ENCODE measurements at places on chromosomes 7 and 10.

GRCh38 chr7:131047651-131048304 lies 279.9 kb upstream of the MKLN1 start:
- H3K27me3 ChIP-seq = no peaks in the 10 kb centered on the region
- no peaks in the 10 kb centered on the region for H3K4me1 ChIP-seq
- no peak overlapping the region for H3K4me3 ChIP-seq
- no peak for DNase-seq
- 0 out of 2 replicates have a peak, but pooled peaks cover 7% of the 10 kb centered on the region for H3K36me3 ChIP-seq

DNA sequence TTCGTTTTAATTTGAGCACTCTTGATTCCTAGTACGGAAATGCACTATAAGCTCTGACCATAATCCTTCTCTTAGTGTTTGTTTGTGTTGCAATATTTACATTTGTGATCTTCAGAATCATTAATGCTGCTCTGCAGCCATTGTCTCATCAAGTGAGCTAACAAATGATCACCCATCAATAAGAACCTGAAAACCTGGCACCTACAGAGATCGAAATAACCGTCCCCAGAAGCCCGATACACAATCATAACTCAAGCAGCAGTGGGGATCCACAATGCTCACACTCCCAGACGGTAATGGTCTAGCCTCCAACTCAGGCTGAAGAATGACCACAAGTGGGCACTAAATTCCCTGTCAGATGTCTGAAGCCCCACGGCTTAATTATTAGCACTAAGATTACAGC lies 156.0 kb upstream of the NFE2L3 start:
- no peak overlapping the region for H3K4me3 ChIP-seq
- H3K4me1 ChIP-seq = no peaks in the 10 kb centered on the region
- H3K36me3 ChIP-seq = no peaks in the 10 kb centered on the region
- no peaks in the 10 kb centered on the region for H3K27me3 ChIP-seq
- DNase-seq = no peak

DNA sequence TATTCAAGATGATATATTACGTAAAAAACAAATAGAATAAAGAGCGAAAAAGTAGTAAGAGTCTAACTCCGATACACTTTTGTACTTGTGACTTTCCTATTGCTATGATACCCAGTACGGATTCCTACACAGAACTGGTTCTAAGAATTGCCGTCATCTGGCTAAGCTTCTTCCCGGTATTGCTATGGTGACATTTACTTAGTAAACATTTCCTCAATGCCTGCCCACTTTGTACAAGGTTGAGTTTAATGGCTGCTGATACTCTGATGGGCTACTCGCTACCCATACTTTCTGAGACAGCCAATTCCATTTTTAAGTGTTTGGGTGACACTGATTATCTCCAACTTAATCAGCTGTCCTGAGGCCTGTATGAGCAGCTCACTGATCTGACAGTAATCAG lies 55.6 kb downstream of the OSBPL3 start:
- no peak for DNase-seq
- no peak overlapping the region for H3K27ac ChIP-seq
- no peaks in the 10 kb centered on the region for H3K27me3 ChIP-seq

GRCh38 chr7:84122582-84123360 lies 71.8 kb downstream of the SEMA3A start:
- H3K4me3 ChIP-seq = no peak overlapping the region
- H3K4me1 ChIP-seq = no peaks in the 10 kb centered on the region
- no peaks in the 10 kb centered on the region for H3K27me3 ChIP-seq
- no peaks in the 10 kb centered on the region for H3K36me3 ChIP-seq
- no peak overlapping the region for H3K27ac ChIP-seq
- DNase-seq = no peak

GRCh38 chr7:38658921-38659320 lies 27.7 kb upstream of the AMPH start:
- H3K4me3 ChIP-seq = no peak overlapping the region
- no peaks in the 10 kb centered on the region for H3K4me1 ChIP-seq
- DNase-seq = no peak
- H3K36me3 ChIP-seq = no peaks in the 10 kb centered on the region

DNA sequence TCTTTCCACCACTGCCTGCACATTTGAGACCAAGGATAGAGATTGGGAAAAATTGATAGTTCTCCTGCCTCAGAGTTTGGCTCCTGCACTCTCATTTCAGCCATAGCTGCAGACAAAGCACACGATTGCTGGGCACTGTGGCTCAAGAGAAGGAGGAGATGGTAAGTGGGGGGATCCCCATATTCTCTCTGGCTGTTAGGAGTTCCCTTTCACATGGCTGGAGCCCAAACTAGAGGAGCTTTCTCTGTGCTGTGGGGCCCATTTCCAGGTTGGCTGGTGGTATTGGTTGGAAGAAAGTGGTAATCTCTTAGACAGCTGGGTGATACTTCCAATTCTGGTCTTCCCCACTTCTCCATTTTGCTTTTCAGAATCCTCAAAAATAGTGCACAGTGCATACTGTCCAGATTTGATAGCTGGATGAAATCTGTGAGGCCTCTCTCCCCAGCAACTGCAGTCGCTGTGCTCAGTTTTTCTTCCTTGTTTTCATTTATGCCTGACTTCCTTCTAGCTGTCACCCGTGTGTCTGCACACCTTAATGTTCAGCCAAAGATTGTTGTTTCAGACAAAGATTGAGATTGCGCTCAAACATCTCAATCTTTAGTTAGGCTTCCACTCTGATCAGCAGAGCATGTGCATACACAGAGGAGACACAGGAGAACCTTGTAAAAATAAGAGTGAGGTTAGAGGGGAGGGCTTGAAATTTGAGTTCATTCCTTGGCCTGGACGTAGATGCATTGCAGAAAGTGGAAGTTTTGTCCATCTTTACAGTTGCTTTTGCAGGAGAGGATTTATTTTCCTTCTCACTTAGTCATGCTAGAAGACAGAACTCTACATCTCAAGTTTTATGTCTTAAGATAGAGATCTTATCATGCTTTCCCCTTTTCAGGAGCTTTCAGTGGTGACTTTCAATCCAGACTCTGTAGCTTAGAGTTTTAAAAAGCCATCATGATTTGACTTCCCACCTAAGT lies 28.6 kb downstream of the RABGEF1 start:
- peaks cover 24% of the 10 kb centered on the region for H3K36me3 ChIP-seq
- no peaks in the 10 kb centered on the region for H3K4me1 ChIP-seq
- H3K27ac ChIP-seq = no peak overlapping the region
- H3K4me3 ChIP-seq = no peak overlapping the region
- no peaks in the 10 kb centered on the region for H3K27me3 ChIP-seq
- DNase-seq = no peak

DNA sequence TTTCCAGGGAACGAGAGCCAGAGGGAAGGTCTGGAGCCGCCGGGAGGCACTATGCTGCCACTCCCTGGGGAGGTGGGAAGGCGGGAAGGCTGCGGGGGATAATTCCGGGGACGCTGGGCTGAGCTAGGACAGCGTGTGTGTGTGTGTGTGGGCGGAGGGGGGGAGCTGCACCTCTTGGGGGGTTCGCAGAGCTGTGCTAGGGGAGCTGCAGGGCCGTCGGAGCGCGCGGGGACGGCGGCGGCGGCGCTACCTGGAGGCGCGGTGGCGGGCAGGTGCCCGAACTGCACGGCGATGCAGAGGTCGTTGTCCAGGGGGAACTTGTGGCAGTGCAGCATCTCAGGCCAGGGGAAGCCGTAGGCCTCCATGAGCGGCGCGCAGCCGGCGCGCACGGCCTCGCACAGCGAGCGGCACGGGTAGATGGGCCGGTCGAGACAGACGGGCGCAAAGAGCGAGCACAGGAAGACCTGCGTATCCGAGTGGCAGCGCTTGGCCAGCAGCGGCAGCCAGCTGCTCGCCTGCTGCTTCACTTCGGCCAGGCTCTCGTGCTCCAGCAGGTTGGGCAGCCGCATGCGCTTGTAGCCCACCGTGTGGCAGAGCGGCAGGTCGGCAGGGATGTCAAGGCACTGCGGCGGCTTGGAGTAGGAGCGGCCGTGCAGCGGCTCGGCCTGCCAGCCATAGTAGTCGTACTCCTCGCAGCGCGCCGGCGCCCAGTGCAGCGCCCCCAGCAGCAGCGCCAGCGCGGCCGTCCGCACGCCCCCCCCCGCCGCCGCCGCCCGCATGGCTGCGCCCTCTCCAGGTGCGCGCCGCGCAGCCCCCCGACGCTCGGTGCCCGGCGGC lies 526 bp downstream of the SFRP5 start:
- peak overlapping the region; percentile 13 for H3K4me3 ChIP-seq

DNA sequence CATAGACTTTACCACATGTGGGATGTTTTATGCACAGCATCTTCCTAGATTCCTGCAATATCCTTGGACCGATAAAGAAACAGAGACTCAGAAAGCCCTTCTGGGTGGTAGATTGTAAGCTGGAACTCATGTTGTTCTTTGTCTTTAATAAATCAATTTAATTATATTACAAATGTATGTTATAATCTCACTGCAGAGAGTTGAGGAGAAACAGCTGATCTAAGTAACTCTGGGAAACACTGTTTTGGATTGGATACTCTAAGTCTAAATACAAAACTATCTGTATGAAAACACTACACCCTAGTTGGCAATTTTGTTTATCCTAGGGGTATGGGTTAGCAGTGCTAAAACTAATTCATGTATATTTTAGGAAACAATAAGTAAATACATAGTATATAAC lies 1015.2 kb downstream of the XPNPEP1 start:
- H3K4me3 ChIP-seq = no peak overlapping the region
- no peak for DNase-seq
- no peaks in the 10 kb centered on the region for H3K36me3 ChIP-seq
- no peak overlapping the region for H3K27ac ChIP-seq
- no peaks in the 10 kb centered on the region for H3K4me1 ChIP-seq
- peaks cover 24% of the 10 kb centered on the region for H3K27me3 ChIP-seq

DNA sequence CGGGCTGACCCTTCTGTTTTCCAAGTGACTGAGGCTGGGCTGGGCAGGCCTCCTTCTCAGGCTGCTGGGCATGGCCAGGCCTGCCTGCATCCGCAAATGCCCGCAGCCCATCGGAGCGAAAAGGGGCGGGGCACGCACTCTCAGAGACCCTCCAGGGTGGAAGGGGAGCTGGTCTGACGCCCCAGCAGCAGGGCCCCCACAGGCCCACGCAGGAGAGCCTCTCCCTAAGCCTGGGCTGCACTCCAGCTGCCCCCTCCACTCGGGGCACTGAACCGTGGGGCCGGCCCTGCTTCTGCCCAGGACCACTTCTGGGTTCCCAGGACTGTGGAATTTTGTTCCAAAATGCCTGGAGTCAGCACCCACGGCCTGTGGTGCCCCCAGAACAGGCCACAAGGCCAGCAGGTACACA lies 9.3 kb downstream of the ADAP1 start:
- DNase-seq = peak; percentile 70
- peaks cover 5% of the 10 kb centered on the region for H3K36me3 ChIP-seq
- peaks cover 35% of the 10 kb centered on the region for H3K4me1 ChIP-seq
- H3K27ac ChIP-seq = peak overlapping the region; percentile 94

GRCh38 chr7:105191331-105191730 lies 177.3 kb downstream of the KMT2E start:
- H3K36me3 ChIP-seq = no peaks in the 10 kb centered on the region
- H3K4me3 ChIP-seq = no peak overlapping the region
- no peak overlapping the region for H3K27ac ChIP-seq
- no peaks in the 10 kb centered on the region for H3K27me3 ChIP-seq
- no peak for DNase-seq
- peaks cover 24% of the 10 kb centered on the region for H3K4me1 ChIP-seq

- H3K36me3 ChIP-seq = no peaks in the 10 kb centered on the region
- no peak overlapping the region for H3K4me3 ChIP-seq
- H3K4me1 ChIP-seq = no peaks in the 10 kb centered on the region
- no peaks in the 10 kb centered on the region for H3K27me3 ChIP-seq
Measured at GRCh38 chr10:49645871-49646870, 32.3 kb downstream of the CHAT start.

DNA sequence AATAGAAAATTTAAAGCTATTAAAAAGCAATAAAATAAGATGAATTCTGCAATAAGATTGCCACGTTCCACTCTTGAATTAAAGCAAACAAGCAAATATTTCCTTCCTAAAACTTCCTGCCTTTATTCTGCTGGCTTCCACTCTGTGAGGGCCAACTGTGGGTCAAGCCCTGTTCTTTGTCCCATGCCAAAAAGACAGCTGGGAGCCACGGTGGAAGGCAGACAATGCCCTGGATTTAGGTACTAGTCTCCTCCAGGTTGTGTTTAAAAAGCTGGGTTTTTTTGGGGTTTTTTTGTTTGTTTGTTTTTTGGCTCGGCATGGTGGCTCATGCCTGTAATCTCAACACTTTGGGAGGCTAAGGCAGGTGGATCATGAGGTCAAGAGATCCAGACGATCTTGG lies 39.1 kb downstream of the LRRTM3 start:
- no peak for DNase-seq
- no peak overlapping the region for H3K27ac ChIP-seq
- no peaks in the 10 kb centered on the region for H3K4me1 ChIP-seq
- H3K4me3 ChIP-seq = no peak overlapping the region
- no peaks in the 10 kb centered on the region for H3K36me3 ChIP-seq
- peaks cover 7% of the 10 kb centered on the region for H3K27me3 ChIP-seq

DNA sequence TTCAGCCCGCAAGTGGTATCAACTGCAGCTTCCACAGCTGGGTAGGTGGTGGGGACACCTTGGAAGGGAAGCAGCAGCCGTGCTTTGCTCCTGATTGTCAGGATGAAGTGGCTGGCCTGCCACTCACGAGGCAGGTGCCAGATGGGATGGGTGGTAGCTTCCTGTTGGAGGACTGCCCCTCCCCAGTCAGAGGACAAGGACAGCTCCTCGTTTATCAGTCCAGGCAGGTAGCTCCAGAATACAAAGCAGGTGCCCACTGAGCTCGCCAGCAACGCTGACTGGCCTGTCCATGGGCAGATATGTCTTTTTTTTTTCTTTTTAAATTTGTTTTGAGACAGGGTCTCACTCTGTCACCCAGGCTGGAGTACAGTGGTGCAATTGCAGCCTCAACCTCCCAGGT lies 431.3 kb downstream of the GALNT17 start:
- H3K4me3 ChIP-seq = no peak overlapping the region
- no peak for DNase-seq
- H3K27me3 ChIP-seq = no peaks in the 10 kb centered on the region
- H3K36me3 ChIP-seq = no peaks in the 10 kb centered on the region

DNA sequence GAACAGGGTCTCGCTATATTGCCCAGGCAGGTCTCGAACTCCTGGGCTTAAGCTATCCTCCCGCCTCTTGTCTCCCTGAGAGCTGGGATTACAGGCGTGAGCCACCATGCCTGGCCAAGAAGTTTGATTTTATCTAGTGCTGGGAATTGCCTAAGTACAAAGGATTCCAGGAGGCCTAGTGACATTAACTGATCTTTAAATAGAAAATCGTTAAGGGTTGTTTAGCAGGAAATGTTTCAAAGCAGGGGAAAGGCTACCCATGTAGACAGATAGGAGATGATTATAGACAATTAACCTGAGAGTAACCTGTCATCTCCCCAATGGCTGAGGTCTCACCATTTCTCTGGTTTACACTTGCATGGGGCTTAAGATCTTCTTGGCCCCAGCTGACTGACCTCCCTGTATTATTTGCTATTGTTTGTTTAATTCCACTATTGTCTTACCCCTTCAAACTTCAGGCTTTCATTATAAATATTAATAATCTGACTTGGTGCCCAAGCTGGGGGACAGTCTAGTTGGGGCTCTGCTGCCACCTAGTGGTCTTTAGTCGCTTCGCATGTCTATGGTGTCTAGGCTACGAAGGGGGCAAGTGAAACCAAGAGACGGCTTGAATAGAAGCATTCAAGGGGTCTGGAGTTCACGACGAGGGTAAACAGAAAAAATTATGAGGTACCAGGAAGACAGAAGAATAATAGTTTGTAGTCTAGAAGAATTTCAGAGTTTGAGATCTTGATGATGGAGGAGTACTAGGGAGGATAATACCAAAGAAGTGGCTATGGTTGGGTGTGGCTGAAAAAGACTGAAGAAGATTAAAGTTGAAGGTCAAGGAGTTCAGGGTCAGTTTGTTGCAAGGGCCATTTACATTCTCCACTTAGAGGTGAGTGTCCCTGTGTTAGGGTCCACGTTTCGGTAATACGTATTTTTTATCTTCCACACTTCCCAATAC lies 40.4 kb upstream of the BPGM start:
- H3K27me3 ChIP-seq = no peaks in the 10 kb centered on the region
- no peak overlapping the region for H3K27ac ChIP-seq
- H3K36me3 ChIP-seq = no peaks in the 10 kb centered on the region
